OCI-M1 (cell line): ENCODE measurements at places on chromosomes 7 and 10.

DNA sequence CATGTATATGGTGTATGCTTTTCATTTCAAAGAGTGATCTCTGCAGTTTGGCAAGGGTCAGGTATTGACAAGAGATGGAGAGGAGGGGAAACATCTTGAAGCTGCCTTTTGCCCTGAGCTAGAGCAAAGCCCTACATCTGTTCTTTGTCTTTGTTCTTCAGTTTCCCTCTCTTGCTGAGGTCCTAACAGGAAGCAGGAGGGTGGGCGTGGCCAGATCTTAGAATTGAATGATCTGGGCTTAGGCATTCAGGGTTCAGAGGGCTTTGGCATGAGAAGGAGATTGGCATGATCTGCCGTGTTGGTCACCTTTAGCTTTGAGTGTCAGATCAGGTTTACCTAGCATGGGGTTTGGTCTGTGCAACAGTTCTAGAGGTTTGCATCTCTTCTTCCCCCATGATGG is 41.3 kb downstream of the LRMDA start:
- DNase-seq, result no peak

DNA sequence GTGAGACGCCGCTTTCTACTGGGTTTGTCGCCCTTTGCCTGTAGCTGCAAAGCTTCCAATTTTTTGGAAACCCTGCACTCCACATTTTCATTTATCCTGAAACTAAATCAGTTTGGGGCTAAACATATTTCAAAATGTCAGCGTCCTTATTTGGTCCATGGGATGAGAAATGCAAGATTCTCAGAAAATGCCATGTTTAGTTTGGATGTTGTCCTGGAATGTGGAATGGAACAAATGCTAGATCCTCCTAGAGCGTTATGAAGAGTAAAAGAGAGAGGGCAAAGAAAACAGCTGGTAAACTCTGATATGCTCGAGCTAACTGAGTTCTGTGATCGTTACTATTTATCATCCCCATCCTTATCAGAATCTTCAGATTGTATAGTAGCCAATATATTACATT is 236.9 kb downstream of the KLF6 start:
- no peak for DNase-seq

DNA sequence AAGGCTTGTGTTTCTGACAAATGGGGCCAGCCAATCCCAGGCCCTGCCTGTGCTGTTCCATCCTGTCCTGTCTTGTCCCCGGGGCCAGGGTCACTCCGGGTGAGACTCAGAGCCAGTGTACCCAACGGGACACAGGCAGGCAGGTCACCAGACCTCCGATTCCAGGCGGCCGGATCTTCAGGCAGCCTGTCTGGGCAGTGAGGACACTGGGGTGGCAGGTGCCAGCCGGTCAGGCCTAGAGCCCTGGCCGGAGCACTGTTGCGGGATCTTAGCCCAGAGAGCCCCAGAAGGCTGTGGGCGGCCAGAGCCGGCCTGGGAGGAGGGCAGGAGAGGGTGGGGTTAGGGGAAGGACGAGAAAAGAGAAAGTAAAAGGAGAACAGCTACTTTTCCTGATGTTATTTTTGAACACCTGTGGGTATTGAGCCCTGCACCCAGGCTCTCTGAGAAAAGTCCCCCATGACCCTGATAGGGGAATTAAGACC is 134.3 kb upstream of the TNRC18 start:
- DNase-seq, result peak; percentile 76

GRCh38 chr10:104252368-104252767 is 2.3 kb upstream of the GSTO1 start:
- DNase-seq, result peak; percentile 23

DNA sequence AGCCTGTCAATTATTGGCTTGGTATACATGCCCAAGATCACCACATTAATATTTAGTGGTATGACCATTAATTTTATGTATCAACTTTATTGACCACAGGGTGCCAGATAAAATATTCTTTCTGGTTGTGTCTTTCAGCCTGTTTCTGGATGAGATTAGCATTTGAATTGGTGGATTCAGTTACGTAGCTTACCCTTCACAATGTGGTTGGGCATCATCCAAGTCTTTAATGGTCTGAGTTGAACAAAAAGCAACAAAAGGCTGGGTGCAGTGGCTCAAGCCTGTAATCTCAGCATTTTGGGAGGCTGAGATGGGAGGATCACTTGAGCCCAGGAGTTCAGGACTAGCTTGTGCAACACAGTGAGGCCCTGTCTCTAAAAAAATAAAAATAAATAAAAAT is 702.2 kb upstream of the LRRTM3 start:
- DNase-seq, result no peak

- DNase-seq, result no peak
These were observed 224.8 kb downstream of the DNAJB9 start for GRCh38 chr7:108794466-108794865.

DNA sequence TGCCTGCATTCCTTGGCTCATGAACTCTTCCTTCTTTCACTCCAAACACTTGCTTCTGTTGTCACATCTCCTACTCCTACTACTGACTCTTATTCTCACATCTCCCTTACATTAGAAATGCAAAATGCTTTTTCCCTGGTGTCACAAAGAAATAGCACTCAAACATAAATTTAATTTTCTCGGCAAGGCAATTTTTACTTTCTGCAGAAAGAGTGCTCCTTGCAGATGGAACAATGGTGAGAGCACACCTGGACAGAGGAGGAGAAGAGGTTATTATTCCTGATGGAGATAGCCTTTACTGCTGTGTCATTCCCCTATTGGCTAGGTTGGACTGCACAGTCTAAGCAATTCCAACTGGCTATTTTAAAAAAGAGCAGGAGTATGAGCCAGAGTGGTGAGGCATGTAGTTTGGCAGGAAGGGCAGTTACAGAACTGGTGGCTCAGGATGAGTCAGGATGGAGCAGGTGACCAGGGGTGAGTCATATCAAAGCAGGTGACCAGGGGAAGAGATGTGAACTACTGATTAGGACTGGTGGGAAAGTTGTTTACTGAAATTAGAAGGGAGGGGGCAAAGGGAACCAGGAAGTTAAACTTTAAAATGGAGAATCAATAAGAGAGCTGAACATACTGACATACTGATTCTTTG is 52.9 kb downstream of the CYP2C9 start:
- no peak for DNase-seq

DNA sequence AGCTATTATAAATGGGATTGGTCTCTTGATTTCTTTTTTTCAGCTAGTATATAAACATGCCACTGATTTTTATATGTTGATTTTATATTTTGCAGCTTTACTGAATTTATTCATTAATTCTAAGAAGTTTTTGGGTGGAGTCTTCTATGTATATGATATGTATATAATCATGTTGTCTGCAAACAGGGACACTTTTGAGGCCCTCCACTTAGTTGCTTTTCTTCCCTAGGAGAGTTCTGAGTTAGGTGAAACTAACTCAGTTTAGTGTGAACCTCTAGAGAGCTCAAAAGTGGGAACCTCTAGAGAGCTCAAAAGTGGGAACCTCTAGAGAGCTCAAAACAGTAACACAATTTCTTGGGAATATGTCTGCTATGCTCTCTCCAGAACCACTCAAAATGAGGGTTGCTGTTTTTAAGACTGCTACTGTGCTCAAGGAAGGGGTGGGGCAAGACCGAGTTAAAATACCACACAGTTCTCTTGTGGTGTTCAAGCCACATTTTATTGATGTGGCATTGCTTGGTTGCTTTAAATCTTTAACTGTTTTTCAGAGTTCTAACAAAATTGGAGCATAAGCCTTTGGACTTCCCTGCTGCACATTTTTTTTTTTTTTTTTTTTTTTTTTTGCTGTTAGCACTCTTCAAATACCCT is 13.2 kb downstream of the CCDC7 start:
- no peak for DNase-seq

DNA sequence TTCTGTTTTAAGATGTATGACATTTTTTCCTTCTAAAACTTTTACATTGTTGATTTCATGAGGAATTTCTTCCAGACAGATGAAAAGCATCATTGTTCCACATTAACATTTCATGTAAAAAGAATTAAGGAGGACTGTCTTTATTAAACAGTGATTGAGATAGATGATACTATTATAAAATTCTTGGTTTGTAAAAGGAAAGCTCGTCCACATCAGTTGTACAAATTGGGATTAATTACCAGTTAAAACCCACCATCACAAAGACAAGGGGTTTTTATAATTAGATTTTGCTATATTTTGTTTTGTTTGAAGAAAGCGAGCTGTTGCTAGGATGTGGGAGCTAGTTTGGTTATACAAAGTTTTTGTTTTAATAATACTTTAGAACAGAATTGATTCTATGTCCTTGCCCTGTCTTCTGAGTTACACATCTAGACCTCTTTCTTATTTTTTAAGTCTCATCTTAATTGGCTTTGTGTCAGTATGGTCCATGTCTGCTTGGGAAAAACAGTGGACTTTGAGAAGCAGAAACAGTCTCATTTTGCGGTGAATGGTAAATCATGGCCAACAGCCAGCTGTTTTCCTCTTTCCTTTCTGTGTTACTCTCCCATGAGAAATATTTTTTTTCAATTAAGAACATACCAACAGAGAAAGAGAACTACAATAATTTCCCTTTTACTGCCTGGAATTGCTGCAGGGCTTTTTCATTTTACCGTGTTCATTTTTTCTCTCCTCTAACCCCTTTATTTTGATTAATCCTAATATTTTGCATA is 3.2 kb downstream of the TES start:
- no peak for DNase-seq

- DNase-seq, result no peak
These were observed 411.2 kb upstream of the KLF6 start for GRCh38 chr10:4196183-4196582.

DNA sequence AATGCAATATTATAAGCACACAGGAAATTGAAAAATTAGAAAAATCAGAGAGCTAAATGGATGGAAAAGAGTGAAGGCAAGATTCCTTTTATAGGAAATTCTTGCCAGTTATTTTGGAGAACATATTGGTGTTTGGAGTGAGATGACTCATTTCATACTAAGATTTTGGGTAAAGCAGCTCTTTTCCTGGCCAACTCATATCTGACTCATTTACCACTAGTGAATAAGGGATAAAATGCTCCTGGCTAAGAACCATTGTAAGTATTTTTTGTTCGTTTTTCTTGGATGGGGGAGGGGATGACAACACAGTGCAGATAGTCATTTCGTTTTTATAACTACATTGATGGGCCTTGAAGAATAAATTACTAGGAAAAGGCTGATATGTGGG is 139.3 kb downstream of the TWIST1 start:
- DNase-seq, result no peak

DNA sequence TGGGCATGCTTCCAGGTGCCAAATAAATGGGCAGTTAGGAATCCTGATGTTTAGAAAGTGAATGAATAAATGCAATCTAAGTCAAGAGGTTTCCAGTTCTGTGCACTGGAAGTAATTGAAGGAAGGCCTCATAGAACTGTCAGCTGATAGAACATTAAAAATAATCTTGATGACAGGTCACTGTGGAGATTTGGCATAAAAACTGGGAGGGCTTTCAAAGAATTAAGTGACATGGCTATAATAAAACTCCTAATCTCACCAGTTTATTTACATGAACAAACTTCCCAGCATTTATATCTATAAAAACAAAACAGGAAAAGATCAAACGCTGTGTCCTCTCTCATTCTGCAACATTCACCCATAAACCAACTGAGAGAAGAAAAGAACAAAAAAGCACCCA is 170.5 kb downstream of the SLIT1 start:
- DNase-seq, result no peak

DNA sequence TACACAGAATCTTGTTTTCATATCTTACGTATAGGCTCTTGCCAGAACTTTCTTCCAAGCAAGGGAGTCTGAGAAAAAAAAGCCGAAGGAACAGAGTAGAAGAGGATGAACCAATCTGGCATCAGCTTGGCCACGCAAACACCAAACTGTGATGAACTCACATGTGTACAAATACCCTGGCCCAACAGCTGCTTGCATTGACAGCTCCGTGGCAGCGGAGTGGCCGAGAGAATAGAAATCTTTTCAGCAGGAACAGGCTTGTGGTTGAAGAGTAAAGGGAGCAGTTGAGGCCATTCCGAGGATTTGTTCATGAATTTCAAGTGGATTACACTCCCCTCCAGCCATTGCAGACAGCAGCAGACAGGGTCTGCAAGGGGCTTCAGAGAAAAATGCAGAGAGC is 173.8 kb upstream of the PLXNA4 start:
- no peak for DNase-seq

- DNase-seq, result no peak
These were observed 262.5 kb downstream of the SEMA3D start for GRCh38 chr7:84924353-84924752.

GRCh38 chr10:17179002-17179401 is 22.5 kb downstream of the TRDMT1 start:
- DNase-seq, result no peak

GRCh38 chr7:157926107-157926506 is 589.3 kb downstream of the DNAJB6 start:
- no peak for DNase-seq

GRCh38 chr10:51700228-51700817 is 928 bp upstream of the CSTF2T start:
- DNase-seq, result peak; percentile 60

DNA sequence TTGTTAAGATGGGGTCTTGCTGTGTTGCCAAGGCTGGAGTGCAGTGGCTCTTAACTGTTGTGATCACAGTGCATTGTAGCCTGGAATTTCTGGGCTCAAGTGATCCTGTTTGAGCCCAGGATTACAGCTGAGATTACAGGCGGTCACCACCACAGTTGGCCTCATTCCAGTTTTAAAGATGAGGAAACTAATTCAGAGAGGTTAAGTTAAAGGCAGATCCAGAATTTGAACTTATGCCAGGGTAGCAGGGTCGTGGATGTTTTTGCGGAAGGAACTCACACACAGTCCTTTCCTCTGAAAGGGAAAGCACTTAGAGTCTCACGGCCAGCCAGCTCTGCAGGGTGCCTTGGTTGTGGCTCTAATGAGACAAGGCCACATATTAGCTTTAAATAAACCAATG is 84.7 kb downstream of the MMRN2 start:
- DNase-seq, result no peak

DNA sequence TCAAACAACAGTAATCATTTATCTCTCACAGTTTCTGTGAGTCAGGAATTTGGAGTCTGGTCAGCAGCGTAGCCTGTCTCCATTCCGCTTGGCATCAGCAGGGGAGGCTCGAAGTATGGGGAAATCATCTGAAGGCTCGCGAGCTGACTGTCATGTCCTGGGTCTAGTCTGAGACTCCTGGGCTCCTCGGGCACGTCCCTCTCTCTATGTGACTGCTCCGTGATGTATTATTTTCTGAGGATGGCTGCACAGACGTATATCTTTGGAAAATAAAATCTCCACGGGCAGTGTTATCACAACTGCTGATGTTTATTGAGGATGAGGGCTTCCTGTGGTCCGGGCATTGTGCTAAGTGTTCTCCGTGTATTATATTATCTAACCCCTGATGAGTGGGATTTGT is 23.3 kb upstream of the PCGF5 start:
- no peak for DNase-seq

DNA sequence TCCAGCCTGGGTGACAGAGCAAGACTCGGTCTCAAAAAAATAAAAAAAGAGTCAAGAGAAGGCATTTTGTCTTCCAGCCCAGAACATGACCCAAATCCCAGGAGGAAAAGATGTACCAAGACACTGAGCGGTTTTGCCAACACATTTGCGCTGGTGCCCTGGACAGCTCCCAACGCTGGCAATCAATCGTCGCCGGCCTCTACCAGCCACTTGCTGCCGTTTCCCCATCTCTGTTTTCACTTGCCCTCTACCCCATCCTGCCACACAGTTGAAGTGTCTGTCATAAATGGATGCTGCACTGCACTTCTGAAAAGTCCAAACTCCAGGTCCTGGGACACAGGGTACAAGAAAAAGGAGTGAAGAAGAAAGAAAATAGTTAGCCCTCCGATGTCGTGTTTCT is 29.7 kb upstream of the CRTAC1 start:
- no peak for DNase-seq
